ENCODE measurements at places on chromosomes 1 and 21.
A peak's percentile ranks its signal among the peaks of the same experiment; 100 is the strongest.

DNA sequence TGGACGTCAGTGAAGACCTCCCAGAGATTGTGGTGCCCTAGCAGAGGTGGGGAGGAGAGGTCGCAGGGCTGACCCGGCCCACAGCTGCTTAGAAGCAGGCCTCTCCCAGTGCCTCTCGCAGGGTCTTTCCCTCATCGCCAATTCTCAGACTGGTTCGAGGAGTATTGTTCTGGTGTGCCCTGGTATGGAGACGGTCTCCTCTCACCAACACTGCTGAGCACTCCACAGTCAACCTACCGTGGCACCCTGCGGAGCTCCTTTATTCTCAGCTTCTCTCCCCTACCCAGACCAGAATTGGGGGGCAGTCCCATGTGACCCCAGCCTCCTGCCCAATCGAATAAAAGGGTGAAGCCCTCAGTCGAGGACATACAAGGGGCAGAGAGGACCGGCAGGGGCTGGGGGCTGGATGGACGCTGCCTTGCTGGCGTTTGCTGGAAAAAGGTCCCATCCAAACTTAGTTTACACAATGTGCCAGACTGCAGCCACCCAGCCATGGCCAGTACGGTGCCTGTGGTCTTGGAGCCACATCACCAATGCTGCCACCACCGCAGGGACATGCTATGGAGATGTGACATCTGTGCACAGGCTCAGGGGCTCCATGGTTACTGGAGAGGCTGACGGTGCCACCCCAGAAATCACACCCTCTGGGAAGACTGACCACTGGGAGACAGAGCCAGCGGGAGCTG, 80.8 kb downstream of the STUM start:
- no peak for DNase-seq

DNA sequence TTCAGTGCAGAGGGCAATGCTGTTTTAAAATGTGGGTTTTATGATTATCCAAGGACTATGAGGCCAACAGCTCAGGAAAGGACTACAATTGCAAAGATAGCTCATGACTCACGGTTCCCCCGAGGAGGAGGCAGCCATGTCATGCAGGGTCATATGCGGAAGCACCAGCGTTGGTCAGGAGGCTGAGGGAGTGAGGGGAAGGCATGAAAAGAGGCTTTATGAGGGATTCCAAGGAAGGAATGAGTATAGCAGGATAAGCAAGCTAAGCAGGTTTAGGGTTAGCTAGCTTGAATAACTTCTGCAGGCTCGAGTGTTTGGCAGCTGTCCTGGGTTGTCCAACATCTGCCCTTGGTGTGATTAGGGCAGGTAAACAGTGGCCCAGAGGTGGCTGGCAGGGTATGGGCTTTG, 495.1 kb downstream of the SETD4 start:
- DNase-seq, result no peak

- DNase-seq, result no peak
Measured at GRCh38 chr1:90614872-90615271, 102.2 kb downstream of the BARHL2 start.

DNA sequence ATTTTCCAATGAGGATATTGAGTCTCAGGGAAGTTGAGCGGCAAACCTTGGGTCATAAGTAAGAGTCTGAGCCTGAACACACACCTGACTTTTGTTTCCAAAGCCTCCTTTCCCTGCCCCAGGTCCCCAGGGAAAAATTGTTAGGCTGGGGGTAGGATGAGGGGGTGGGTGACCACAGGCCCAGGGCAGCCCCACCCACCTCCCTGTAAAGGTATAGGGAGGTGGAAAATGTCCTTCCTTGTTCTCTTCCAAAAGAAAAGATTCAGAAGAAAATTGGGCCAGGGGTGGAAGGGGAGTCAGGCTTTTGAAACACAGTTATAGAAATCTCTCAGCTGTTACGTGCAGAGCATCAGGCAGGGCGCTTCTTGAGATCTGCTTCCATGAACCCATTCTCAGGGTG, 129.7 kb upstream of the NGF start:
- no peak for DNase-seq

DNA sequence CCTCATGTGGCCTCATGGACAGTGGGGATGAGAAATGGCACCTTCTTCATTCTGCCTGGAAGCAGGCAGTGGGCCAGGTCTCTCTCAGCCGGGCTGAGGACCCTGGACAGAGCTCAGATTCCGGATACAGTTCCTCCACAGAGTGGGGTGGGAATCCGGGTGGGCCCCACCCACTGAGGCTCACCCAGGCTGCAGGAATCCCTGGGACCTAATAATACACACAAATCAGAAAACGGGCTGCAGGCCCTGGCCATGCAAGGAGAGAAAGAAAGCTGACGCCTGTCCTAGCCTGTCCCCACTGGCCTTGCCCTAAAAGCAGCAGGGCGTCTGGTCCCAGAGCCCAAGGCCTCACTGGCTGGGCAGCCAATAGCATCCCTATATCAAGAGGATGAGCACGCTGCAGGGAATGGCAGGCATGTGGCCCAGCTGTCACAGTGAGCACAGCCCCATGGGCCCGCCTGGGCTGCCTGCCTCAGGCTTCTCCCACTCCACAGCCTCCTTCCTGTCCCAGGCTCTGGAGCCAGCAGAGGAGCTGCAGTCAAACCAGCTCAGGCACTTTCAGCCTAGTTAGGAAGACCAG, 25.3 kb downstream of the ACTA1 start:
- DNase-seq, result peak; percentile 38

Data from nephron progenitor cell (in vitro differentiated cells).